ENCODE measurements at places on chromosomes 7 and 10.

- no peak for DNase-seq
Measured at GRCh38 chr10:10968257-10968588, 49.4 kb upstream of the CELF2 start.

DNA sequence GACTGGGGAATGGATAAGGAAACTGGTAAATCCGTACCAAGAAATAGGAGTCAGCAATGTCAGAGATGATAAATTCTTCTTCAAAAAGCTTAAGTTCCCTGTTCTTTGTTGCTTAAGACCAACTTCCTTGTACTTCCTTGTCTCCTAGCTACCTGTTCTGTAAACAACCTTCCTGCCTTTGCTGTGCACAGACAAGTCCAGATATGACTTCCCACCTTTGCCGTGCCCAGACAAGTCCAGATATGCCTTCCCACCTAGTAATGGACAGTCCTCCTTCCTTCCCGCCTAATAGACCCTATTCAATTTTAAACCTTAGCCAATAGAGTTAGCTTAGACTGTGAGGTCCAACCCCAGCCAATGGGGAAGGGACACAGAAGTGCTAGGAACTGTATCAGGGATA lies 2.5 kb upstream of the ZNF33A start:
- DNase-seq = no peak

DNA sequence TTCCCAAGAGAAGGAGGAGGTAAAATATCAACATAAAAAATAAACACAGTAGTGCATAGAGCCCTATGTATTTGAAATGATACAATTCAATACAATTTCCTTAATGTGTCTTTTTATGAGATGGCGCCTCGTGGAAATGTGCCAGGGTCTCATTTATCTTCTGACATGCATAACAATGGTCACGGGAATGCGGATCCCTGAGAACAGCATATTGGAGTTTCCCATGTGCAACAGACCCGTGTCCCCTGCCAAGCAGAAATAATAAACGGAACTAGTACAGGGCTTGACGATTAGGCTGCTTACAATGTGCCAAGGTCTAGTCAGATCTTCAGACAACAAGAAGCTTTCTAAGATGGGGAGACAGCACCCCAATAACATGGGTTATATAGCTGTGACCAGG lies 217.9 kb downstream of the ARHGAP21 start:
- DNase-seq = no peak

GRCh38 chr7:99728615-99729014 lies 6.4 kb downstream of the CYP3A7 start:
- DNase-seq = no peak

- DNase-seq = no peak
Measured at GRCh38 chr7:103068414-103069403, 5.9 kb downstream of the FBXL13 start.

DNA sequence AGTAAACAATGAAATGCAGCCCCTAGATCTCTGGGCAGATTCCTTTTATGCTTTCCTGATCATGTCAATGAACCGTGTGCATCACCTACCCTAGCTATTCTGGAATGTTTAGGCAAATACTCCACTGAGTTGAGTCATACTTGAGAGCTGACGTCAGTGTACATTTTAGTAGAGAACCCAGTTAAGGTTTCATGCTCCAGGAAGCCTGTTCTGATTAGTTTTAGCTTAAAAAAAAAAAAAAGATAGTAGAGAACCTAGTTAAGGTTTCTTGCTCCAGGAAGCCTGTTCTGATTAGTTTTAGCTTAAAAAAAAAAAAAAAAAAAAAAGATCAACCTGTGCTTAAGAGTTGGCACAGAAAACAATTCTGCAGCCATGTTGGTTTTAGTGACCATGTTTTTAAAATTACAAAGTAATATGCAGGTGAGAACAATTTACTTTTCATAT lies 3.7 kb upstream of the MCU start:
- no peak for DNase-seq

- DNase-seq = no peak
Measured at GRCh38 chr10:5510281-5511072, 11.1 kb upstream of the CALML5 start.

DNA sequence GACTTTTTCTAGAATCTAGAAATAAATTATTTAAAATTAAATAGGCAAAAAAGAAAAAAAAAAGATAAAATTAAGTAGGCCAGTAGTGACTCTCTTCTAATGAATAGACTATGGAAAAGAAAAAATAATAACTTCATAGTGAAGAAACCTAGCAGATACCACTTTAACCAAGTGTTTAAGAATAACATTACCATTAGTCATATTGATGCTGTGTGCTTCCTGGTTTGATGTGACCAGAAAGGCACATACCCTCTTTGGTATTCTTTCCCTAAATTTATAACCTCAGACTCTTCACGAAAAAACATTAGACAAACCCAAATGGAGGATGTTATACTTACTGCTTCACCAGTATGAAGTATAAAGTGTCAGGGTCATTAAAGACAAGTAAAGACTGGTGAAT lies 42.6 kb downstream of the KIF20B start:
- DNase-seq = no peak

DNA sequence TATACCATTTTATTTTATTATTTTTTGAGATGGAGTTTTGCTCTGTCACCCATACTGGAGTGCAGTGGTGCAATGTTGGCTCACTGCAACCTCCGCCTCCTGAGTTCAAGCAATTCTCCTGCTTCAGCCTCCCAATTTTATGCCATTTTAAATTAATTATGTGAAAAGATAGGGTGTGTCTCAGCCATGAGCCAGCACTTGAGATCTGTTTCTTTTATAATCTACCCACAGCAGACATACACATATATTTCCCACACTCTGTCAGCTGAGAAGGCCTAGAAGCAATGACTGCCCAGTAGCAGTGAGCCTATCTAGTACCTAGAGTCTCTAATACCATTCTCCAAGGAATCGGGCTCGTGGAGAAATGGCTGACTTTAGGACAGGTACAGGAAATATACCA lies 70.5 kb downstream of the ADAM12 start:
- DNase-seq = no peak

GRCh38 chr10:130423455-130424305 lies 287.5 kb downstream of the GLRX3 start:
- DNase-seq = no peak

DNA sequence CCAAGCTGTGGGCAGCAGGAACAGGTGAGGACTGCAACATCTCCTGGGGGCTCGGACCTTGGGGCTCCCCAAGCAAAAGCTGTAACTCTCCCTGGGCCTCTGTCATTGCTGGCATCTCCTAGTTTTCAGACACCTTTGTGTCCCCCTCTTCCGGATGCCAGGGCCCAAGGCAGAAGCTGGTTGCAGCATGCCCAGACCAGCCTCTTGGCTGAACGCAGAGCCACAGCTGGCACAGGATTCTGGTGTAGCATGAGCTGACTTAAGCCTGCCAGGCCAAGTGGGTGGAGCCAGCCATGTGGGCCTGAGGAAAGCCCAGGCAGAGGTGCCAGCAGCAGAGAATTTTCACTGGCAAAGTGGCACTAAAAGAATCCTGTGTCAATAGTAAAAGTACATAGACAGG lies 43.5 kb downstream of the ZWINT start:
- DNase-seq = no peak

DNA sequence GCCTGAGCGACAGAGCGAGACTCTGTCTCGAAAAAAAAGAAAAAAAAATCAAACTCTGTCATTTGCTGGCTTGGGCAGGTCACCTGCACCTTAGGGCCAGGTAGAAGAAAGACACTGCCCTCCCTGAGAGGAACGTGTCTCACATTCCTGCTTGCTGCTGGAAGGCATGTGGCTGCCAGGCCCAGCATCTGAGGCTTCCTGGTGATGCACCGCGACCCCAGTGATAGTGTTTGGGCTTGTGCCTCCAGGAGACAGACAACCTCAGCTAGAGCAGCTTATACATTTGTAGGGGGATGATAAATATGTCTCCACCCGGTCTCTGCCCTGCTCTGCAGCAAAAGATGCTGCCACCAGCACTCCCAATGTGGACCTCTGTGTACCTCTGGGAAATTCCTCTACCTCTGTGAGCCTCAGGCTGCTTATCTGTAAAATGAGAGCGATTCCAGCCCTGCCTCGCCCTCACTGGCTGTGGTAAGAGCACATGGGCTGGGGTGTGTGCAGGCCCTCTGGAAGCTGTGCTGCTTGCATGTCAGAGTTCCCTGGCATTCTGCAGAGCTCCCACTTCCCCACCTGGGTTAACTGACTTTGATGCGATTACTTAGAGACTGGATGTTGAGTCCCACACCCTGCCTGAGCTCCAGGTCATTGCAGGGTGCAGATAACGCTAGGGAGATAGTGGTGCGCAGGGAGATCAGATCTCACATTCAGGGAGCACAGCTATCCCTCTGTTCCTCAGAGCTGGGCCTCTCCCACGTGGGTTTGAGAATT lies 19.9 kb downstream of the SLC29A3 start:
- no peak for DNase-seq

DNA sequence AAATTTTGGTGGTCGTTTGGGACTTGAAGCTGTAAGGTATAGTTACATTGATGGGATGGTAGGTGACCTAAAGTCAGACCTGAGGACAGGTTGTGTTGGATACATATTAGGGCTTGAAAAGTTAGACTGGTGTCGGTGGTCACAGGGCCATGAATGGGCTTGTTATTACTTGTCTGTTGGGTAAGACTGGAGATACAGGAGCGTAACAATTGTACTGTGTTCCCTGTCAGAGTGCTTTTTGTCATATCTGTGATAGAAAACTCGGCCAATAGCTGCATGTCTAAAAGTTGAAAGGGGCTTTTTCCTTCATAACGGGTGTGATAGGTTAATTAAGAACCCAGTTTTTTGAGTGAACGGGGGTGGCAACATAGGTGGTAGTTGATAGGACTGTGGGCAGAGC lies 13.5 kb upstream of the CHST3 start:
- no peak for DNase-seq

DNA sequence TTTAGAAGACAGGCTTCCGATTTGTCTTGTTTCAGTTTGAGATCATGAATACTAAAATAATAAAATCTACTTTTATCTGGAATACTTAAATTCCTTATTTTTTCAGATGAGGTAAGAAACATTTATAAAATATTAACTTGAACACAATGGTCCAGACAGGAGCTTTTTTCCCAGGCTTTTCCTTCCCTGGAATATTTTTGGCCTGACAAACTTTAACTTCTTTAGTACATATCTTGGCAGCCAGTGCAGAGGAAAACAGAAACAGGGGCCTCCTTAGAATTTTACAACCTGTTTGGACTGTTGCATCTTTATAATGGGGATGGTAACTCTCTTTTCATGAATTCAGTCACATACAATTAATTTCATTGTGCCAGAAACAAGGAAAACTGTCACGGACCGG lies 41.4 kb downstream of the NRP1 start:
- no peak for DNase-seq

DNA sequence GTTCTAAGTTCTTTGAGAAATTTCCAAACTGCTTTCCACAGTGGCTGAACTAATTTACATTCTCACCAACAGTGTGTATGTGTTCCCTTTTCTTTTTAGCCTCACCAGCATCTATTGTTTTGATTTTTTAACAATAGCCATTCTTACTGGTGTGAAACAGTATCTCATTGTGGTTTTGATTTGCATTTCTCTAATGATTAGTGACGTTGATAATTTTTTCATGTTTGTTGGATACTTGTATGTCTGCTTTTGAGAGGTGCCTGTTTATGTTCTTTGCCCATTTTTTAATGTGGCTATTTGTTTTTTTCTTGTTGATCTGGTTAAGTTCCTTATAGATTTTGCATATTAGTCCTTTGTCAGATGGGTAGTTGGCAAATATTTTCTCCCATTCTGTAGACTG lies 191.4 kb downstream of the AGMO start:
- DNase-seq = no peak

- no peak for DNase-seq
Measured at GRCh38 chr10:78976825-78977755, 91.7 kb upstream of the ZMIZ1 start.

DNA sequence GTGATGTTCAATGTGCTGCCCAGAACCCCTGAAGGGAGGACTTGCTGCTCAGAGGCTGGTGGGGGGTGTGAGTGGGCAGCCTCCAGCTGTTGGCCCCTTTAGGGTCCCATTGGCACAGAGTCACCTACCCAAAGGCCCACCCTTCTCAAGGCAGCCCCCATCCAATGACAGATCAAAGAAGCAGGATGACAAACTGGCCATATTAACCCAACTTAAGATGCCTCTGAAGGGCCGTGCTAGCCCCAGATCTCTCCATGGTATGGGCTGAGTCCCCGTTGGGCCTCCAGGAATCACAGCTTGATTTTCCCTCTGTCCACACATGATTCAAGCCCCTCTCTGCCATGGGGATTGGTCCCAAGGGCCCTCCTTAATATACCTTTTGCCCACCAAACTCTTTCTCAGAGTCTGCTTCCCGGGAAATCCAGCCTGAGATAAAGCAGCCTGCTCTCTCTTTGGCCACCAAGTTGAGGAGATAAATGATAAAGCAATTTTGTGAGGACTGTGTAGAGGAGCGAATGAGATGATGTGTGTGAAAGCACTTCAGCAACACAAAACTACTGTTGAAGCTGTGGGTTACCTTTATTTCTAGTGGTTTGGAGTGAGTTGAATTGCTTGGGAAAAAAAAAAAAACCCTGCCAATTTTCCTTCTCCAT lies 38.2 kb upstream of the C10orf71 start:
- DNase-seq = no peak

DNA sequence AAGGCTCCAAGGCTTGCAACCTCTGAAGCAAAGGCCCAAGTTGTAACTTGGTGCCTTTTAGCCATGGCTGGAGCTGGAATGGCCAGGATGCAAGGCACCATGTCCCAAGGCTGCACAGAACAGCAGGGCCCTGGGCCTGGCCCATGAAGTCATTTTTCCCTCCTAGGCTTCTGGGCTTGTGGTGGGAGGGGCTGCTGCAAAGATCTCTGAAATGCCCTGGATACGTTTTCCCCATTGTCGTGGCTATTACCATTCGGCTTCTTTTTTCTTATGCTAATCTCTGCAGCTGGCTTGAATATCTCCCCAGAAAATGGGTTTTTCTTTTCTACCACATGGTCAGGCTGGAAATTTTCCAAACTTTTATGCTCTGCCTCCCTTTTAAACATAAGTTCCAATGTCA lies 234.2 kb downstream of the CDK14 start:
- DNase-seq = no peak
